ENCODE measurements at places on chromosomes 4 and X.
A peak's percentile ranks its signal among the peaks of the same experiment; 100 is the strongest.

GRCh38 chr4:88054901-88055300 lies 47.5 kb downstream of the PKD2 start:
- DNase-seq: no peak

GRCh38 chrX:122218666-122219065 lies 965.4 kb upstream of the GRIA3 start:
- no peak for DNase-seq

DNA sequence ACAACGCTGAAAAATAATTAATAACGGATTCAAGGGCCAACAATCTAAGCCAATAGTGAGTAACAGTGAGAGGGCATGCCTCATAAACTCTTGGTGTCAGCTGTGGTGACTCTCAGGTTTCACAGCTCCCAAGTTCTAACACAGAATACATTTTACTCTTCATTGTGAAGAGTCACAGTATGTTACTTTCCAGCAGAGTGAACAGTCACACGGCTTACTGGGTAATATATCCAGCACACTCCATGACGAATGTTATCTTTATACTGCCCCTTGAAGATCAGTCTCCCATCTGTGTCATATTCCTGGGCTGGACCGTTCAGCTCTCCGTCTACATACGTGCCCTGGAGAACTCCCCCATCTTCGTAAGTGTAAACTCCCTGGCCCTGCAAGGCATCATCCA lies 23.1 kb downstream of the SETD7 start:
- no peak for DNase-seq

GRCh38 chr4:137124278-137124932 lies 407.9 kb downstream of the PCDH18 start:
- DNase-seq: no peak

DNA sequence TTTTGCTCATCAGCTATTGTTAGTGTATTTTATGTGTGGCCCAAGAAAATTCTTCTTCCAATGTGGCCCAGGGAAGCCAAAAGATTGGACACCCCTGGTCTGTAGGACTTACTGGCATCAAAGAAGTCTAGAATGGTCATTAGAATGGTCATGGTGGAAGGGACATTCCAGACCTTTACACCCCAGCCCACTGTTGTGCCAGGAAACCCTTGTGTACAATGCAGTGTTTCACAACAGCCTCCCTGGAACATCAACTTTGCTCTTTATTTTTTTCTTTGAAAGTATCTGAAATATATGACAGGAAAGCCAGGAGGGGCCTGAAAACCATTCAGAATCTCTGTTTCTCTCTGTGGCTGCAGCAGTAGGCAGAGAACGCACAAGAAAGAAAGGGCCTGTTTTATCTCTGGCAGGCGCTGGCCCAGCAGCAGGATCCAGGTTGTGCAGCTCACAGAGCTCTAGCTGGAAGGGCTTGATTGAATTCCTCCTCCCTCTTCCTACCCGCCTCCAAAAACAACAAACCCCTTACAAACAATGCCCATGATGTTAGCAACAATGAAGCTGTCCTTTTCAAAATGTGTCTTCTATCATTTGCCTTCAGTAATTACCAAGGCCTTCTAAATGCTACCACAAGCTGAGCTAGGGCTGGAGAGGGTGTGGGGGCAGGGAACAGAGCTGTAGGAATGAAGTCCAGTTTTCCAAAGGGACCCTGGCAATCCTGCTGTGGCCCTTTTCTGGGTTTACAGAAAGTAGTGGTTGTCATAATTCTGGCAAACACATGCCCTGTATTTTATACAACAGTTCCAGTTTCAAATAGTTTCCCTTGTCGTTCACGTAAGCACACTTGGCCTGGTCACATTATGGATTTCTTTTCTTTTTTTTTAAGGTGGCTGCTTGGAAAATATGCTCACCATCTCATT lies 32.3 kb upstream of the TFDP3 start:
- DNase-seq: no peak

GRCh38 chr4:76447393-76447851 lies 12.4 kb downstream of the SHROOM3 start:
- no peak for DNase-seq

DNA sequence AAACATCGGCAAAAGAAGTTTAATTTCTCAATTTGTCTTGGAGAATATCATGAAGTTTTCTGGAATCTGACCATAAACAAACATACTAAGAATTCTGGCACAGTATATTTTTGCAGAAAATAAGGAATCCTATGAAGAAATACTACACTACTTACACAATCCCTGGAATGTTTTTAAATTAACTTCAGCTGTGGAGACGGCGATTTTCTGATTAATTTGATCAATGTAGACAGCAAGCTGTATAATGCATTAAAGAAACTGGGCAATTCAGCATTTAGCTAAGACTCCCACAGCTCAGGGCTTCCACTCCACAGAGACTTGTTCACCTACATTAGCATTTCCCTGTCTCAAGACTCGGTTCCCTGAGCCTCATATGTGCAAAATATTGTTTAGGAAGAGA lies 12.2 kb downstream of the EGFL6 start:
- DNase-seq: no peak

DNA sequence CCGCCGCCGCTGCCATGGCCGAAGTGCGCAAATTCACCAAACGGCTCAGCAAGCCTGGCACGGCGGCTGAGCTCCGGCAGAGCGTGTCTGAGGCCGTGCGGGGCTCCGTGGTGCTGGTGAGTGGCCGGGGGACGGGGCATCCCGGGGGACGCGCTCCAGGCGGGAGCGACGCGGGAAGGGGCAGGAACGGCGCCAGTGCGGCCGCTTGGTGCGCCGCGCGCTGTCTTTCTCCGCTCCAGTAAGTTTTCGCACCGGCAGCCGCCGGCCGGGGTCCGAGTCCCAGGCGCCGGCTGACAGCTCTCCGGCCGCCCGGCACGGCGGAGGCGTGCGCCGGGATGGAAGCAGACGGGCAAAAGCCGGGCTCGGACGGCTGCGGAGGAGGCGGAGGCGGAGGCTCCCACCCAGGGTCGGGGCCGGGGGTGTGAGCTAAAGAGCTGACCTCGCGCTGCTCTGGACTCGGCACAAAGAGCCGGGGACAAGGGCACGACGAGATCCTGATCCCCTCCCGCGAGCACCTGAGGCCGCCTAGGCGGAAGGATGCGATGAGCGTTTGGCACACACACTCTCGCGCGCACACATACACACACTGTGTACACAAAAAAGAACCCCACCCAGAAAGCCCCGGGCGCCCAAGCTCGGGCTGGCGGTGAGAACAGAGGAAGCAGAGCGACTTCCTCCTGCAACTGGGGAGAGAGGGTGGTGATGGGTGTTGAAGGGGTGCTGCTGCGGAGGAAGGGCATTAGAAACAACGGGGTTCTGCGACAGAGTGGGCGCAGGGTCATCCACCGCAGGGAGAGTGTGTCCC lies 545 bp downstream of the DOCK11 start:
- peak; percentile 21 for DNase-seq

GRCh38 chrX:2782171-2782570 lies 30.3 kb downstream of the XG start:
- no peak for DNase-seq

- DNase-seq: no peak
Observed at GRCh38 chrX:49910344-49910743, 12.1 kb upstream of the CLCN5 start.

- DNase-seq: no peak
Observed at GRCh38 chr4:6221851-6222760, 21.8 kb upstream of the JAKMIP1 start.

GRCh38 chr4:120977435-120977997 lies 55.0 kb upstream of the PRDM5 start:
- no peak for DNase-seq

GRCh38 chrX:42515939-42516338 lies 262.0 kb downstream of the PPP1R2C start:
- no peak for DNase-seq

GRCh38 chrX:150813922-150814321 lies 84.5 kb downstream of the CD99L2 start:
- DNase-seq: no peak

GRCh38 chr4:53015681-53016080 lies 153.6 kb downstream of the RASL11B start:
- no peak for DNase-seq

GRCh38 chr4:176967586-176967985 lies 174.9 kb upstream of the VEGFC start:
- no peak for DNase-seq

- DNase-seq: no peak
Observed at GRCh38 chr4:42855779-42856178, 36.7 kb upstream of the GRXCR1 start.

- peak; percentile 51 for DNase-seq
Observed at GRCh38 chrX:21839334-21840192, at the start of gene MBTPS2. TSS of gene MBTPS2 (plus strand) at chrX:21839617. CDS start at chrX:21839735, 118 bp downstream.

GRCh38 chr4:123083646-123084045 lies 161.2 kb upstream of the NUDT6 start:
- no peak for DNase-seq

- no peak for DNase-seq
Observed at GRCh38 chrX:133921764-133922389, 63.5 kb downstream of the GPC3 start.

DNA sequence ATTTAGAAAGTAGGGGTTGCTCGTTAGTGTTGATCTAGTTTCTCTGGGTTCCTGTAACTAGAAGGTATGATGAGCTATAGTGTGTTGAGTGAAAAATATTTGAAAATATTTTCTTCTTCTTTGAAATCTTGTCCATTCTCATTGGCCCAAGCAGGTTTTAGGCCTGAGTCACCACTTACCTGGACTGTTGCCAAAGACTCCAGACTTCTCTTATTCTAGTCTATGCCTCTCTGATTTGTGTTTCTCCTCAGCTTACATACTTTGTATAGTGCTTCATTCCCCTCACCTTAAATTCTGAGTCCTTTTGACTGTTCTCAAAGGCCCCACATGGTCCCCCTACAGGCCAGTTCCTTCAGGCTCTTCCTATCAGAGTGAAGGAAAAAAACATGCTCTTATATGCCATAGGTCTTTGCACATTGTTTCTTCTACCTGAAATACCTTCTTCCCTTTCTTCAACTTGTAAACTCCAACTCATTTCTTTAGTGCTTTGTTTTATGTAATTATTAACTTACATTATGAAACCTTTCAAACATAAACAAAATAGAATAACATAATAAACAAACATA lies 258.2 kb downstream of the PPP1R2C start:
- no peak for DNase-seq

- no peak for DNase-seq
Observed at GRCh38 chr4:120132935-120133334, 66.3 kb upstream of the MAD2L1 start.

GRCh38 chr4:158964728-158965124 lies 138.2 kb upstream of the RAPGEF2 start:
- no peak for DNase-seq

GRCh38 chr4:72531322-72531721 lies 37.7 kb downstream of the ADAMTS3 start:
- no peak for DNase-seq

- no peak for DNase-seq
Observed at GRCh38 chr4:83071116-83071515, 36.1 kb downstream of the COPS4 start.

GRCh38 chrX:16517039-16517605 lies 132.8 kb upstream of the S100G start:
- DNase-seq: no peak

GRCh38 chr4:30866346-30866745 lies 146.2 kb downstream of the PCDH7 start:
- no peak for DNase-seq

DNA sequence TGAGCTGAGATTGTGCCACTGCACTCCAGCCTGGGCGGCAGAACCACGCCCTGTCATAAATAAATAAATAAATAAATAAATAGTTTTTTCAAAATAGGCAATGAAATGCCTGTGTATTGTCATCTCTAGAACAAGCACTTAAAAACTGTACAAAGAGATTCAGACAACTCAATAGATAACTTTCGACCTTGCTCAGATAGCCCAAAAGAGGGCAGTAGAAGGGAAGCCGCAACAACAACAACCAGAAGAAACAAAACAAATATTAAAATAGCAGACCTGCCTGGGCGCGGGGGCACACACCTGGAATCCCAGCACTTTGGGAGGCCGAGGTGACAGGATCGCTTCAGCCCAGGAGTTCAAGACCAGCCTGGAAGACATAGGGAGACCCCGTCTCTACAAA lies 9.4 kb upstream of the CLDN34 start:
- no peak for DNase-seq

GRCh38 chr4:156665780-156666366 lies 305.7 kb downstream of the PDGFC start:
- no peak for DNase-seq

Data from stimulated activated CD4-positive, alpha-beta T cell treated with anti-CD3 and anti-CD28 coated beads, Interleukin-1b, Interleukin-23, amount 100 ng/mL, for 1 hour (primary cell).